ENCODE measurements at places on chromosomes 5 and 9.

DNA sequence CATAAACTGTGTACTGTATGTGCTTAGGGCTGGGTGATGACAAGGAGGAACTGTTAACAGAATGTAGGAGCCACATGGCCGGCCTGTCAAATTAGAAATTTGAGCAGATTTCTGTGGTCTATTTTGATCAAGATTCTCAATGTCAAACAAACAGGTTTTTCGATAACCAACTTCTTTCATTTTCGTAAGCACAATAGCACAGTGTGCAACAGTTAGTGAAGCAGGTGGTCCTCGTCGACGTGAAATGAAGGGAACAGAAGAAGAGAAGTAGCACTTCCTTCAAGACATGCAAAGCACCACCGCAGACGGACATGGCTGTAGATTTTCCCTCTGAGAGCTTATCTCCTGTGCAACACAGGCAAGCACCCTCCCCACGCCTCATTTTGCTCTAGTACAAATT is 252.1 kb downstream of the CRB2 start:
- DNase-seq, result no peak
- H3K4me3 ChIP-seq, result no peak overlapping the region
- H3K27me3 ChIP-seq, result no peaks in the 10 kb centered on the region

- no peak for DNase-seq
- no peak overlapping the region for H3K27ac ChIP-seq
- peaks cover 1% of the 10 kb centered on the region for H3K4me1 ChIP-seq
- H3K4me3 ChIP-seq, result no peak overlapping the region
- H3K27me3 ChIP-seq, result no peaks in the 10 kb centered on the region
- H3K36me3 ChIP-seq, result no peaks in the 10 kb centered on the region
Observed at GRCh38 chr9:4750023-4750673, 9.1 kb upstream of the AK3 start.

DNA sequence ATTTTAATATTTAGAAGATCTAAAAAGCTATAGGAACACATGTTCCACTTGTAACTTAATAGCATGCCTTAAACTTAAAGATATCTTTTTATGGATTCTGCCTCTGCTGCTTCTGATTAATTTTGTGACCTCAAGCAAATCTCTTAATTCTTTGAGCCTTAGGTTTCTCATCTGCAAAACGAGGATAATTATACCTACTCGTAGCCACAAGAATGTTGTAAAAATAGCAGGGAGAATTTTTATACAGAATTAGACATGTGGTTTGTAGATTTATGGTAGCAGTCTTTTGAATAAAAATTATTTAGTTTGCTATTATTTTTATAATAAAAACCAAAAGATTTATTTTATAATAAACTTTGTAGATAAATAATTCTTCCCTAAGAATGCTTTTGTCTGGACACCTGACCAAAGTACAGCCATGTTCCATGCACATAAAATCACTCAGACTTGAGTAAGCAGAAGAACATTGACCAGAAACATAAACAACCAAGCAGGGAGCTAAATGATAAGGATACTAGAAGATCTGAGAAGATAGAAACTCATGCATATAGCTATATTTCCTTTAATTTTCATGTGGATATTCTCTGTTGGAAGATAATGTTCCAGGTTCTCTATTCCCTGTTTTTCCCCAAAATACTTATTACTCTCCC is 18.5 kb downstream of the C9orf85 start:
- H3K36me3 ChIP-seq, result peaks cover 7% of the 10 kb centered on the region
- no peak overlapping the region for H3K4me3 ChIP-seq
- H3K27ac ChIP-seq, result peak overlapping the region; percentile 39
- no peaks in the 10 kb centered on the region for H3K27me3 ChIP-seq
- no peak for DNase-seq

DNA sequence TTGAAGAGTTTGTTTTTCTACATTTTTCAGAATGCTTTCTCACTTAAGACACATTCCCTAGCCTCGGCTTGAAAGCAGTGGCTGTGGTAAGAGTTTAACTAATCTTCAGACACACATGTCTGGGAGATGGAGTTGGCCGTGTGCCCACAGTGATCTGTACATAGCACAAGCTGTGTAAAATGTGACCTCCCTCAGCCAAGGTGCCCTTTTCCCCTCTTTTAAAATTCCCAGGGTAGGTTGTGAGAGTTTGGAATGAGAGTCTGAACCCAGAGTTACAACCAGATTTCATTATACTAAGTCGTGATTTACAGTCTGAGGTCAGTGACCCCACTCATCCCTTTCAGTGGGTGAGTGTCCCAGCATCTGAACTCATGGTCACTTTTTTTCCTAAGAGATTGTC is 230.4 kb downstream of the DOCK8 start:
- peaks cover 11% of the 10 kb centered on the region for H3K4me1 ChIP-seq
- H3K27me3 ChIP-seq, result no peaks in the 10 kb centered on the region

DNA sequence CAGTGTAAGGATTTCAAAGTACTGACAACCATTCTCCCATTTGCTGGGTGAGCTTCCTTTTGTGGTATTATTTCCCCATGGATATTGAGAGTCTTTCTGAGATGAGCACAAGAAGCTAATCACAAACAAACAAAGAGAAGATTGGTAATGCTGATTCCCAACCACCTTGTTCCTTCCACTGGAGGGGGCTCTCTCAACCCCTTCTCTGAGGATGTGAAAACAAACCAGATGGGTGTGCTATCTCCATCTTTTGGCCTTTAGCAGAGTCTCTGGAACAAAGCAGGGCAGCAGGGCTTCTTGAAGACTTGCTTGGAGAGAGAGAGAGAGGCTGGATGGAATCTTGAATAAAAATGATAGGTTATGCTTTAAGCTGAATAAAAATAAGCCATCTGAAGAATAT is 576.7 kb upstream of the ZNF462 start:
- no peaks in the 10 kb centered on the region for H3K27me3 ChIP-seq
- DNase-seq, result no peak
- no peak overlapping the region for H3K27ac ChIP-seq
- H3K4me1 ChIP-seq, result peaks cover 43% of the 10 kb centered on the region

DNA sequence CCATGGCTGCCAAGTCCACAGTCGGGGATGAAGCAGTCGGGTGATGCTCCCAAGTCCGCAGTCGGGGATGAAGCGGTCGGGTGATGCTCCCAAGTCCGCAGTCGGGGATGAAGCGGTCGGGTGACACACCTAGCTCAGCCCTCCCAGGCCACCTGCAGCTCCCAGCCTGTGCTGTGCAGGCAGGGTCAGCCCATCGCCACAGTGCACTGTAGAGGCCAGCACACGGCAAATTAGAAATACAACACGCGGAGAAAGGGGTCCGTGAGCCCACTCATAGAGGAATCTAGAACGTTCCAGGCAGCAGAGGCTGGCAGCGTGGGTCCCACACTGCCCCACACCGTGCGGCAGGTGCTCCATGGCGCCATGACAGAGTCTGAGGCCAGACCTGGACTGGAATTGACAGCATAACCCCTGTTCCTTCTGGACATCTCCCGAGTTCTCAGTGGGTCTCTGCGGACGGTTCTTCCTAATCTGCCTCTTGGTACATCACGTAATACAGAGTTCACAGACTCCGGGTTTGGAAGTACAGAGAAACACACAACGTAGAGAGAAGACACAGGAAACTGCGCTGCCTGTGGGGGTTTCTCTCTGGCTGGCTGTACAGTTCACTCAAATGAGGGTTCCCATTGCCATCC is 7.7 kb upstream of the EXOC3 start:
- H3K4me1 ChIP-seq, result peaks cover 3% of the 10 kb centered on the region
- DNase-seq, result no peak
- H3K36me3 ChIP-seq, result no peaks in the 10 kb centered on the region
- H3K4me3 ChIP-seq, result no peak overlapping the region
- peaks cover 3% of the 10 kb centered on the region for H3K27me3 ChIP-seq

DNA sequence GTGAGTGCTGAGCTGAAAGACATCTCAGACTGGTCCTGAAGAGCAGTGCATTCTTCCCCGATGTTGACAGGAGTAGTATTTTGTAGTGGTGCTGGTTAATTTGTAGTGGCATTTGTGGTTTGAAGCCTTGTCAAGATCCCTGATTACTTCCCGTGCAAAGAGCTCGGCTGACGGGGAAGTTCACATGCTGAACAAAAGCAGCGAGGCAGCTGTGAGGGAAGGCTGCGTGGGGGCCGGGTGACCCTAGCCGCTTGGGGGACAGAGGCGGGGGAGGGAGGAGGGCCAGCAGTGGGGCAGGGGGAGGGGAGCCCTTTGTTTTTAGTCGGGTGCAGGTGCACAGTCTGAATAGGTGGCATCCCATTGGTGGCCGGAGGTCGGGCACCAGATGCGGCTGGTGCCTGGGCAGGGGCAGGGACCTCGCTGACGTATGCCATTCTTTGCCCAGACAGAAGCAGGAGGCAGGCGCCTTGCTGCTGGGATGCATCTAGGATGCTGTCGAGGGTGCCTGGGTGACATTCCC is 64.7 kb downstream of the CRB2 start:
- H3K4me3 ChIP-seq, result no peak overlapping the region
- peaks cover 7% of the 10 kb centered on the region for H3K36me3 ChIP-seq
- no peaks in the 10 kb centered on the region for H3K27me3 ChIP-seq
- H3K27ac ChIP-seq, result no peak overlapping the region

DNA sequence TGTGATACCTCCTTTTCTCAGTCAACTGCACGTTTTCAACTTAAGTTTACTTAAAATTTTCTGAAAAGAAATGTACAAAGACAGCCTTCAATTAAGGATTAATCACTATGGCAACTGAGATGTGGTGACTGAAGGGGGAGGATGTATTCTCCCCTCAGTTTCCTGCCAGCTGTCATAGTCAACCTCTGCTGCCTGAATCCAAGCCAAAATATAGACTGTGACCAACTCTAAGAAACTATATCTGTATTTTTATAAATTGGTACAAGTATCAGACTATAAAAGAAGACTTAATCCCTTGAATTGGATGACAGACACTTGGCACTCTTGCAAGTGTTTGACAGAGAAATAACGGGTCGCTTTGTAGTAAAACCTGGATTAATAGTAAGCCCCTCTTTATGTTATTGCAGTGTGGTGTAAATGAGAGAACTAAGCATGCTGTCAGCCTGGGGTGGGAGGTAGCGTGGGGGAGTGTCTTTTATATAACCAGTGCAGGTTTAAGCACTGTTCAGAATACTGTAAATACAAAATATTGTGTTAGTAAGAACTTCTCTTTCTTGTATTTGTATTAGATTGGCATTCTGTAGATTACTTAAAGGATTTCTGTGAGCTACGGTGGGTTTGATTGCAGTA is 106.4 kb downstream of the ERCC6L2 start:
- no peaks in the 10 kb centered on the region for H3K27me3 ChIP-seq
- peaks cover 26% of the 10 kb centered on the region for H3K4me1 ChIP-seq
- peaks cover 32% of the 10 kb centered on the region for H3K36me3 ChIP-seq
- H3K27ac ChIP-seq, result no peak overlapping the region

GRCh38 chr5:143309661-143310431 is 93.6 kb downstream of the NR3C1 start:
- DNase-seq, result no peak
- H3K36me3 ChIP-seq, result peaks cover 46% of the 10 kb centered on the region
- H3K27me3 ChIP-seq, result no peaks in the 10 kb centered on the region
- peak overlapping the region; percentile 39 for H3K27ac ChIP-seq

GRCh38 chr9:134757216-134757975 is 115.8 kb downstream of the COL5A1 start:
- no peak overlapping the region for H3K27ac ChIP-seq
- DNase-seq, result no peak
- H3K27me3 ChIP-seq, result no peaks in the 10 kb centered on the region
- no peak overlapping the region for H3K4me3 ChIP-seq
- peaks cover 31% of the 10 kb centered on the region for H3K36me3 ChIP-seq

GRCh38 chr9:8856396-8857067 is 1057.0 kb upstream of the DMAC1 start:
- no peak for DNase-seq
- H3K4me1 ChIP-seq, result peaks cover 64% of the 10 kb centered on the region
- H3K36me3 ChIP-seq, result no peaks in the 10 kb centered on the region
- peaks cover 13% of the 10 kb centered on the region for H3K27me3 ChIP-seq

GRCh38 chr5:107979291-107979690 is 308.6 kb upstream of the EFNA5 start:
- H3K27ac ChIP-seq, result no peak overlapping the region
- no peak overlapping the region for H3K4me3 ChIP-seq
- H3K36me3 ChIP-seq, result no peaks in the 10 kb centered on the region
- H3K4me1 ChIP-seq, result peaks cover 33% of the 10 kb centered on the region

DNA sequence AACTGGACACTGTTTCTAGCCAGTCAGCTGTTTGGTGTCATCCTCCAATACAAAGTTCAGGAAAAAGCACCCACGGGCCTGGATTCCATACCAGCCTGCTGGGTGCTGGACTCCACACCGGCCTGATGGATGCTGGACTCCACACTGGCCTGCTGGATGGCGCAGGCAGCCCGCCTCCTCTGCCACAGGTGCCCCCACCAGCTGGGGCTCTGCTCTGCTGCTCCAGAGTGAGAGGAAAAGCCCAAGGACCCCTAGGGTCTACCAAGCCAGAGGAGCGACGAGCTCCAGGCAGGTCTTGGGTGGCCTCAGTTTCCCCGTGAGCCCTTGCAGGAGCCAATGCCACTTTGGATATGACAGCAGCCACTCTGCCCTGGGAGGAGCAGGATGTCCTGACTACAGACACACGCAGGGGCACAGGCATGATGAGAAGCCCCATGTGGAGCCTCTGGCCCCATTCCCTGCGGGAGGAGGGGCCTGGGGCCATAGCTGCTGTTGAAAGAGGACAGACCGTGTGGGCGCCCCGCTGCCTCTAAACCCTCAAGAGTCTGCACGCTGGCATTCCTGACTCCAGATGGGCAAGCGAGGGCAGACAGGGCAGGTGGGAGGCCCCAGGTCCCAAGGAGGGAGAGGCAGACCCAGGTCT is 141.6 kb downstream of the OLFM1 start:
- H3K36me3 ChIP-seq, result no peaks in the 10 kb centered on the region
- no peaks in the 10 kb centered on the region for H3K4me1 ChIP-seq
- no peak overlapping the region for H3K4me3 ChIP-seq
- H3K27me3 ChIP-seq, result peaks cover 38% of the 10 kb centered on the region
- H3K27ac ChIP-seq, result no peak overlapping the region
- DNase-seq, result no peak

DNA sequence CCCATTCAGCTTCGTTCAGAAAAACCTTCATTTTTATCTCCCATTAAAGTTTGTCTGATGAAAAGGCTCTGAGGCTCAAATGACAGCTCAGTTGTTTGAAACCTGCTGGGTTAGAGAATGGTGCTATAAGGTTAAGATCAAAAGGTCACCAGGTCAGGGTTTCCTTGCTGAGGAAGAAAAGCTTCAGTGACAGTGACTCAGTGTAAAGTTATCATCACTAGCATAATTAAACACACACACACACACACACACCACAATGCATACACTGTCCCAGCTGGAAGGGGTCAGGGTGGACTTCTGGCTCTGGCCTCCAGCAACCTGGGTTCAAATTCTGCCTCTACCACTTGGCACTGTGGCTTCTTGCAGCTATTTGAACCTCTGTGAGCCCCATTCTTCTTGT is 281.1 kb downstream of the DOCK8 start:
- DNase-seq, result no peak
- no peak overlapping the region for H3K27ac ChIP-seq
- H3K4me3 ChIP-seq, result no peak overlapping the region
- H3K27me3 ChIP-seq, result peaks cover 4% of the 10 kb centered on the region
- no peaks in the 10 kb centered on the region for H3K4me1 ChIP-seq

DNA sequence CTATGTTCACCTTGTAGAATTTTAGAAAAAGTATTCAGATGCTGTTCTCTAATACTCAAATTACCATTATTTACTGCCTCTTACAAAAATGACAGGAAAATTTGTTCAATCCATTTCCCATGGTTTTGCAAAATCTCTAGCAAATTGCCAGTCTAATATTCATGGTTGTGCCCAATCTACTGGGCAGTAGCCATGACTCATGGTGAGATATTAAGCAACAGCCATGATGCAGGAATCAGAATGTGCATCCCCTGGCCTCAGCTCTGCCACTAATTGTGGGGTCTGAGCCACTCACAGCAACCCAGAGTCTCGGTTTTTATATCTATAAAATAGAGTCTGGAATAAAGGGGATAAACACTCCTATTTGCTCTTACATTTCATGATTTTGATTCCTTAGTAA is 353.6 kb downstream of the DEPDC1B start:
- DNase-seq, result no peak
- H3K4me1 ChIP-seq, result no peaks in the 10 kb centered on the region
- H3K4me3 ChIP-seq, result no peak overlapping the region
- H3K27me3 ChIP-seq, result peaks cover 4% of the 10 kb centered on the region

All from mesothelial cell of epicardium (in vitro differentiated cells).